Stimulated activated CD4-positive, alpha-beta T cell treated with anti-CD3 and anti-CD28 coated beads, Interleukin-4, amount 100 ng/mL, for 24 hours (primary cell): ENCODE measurements at places on chromosomes 13 and 19.

DNA sequence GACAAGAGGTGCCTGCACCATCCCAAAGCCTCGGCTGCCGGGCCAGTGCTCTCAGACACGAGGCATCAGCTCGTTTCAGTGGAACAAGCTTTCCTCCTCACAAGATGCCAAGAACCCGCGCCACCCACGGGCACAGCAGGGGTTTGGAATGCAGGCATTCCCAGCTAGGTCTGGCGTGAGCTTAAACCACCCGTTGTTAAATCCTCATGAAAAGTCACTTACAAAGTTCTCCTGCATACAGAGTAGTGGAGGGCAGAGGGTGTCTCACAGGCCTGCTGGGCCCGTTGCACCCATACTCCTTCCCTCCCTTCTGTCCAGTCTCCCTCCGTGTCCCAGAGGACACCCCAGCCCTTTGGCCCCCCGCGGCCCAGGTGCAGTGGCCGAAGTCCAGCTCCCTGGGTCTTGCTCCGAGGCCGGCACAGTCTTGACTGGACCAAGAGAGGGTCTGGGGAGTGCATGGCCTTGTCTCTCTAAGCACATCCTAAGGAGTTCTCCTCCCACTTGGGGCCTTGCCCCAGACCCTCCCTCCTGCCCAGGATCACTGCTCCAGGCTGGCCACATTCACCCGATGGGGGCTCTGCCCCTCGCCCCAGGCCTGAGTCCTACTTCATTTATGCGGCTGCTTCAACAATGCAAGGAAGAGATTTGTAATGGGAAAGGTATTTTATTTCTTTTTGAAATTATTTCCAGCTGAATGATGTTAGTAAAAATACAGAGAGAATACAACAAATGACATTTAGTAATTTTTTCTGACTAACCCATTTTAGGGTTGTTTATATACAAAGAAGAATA lies 35.2 kb upstream of the GRTP1 start:
- DNase-seq: no peak

DNA sequence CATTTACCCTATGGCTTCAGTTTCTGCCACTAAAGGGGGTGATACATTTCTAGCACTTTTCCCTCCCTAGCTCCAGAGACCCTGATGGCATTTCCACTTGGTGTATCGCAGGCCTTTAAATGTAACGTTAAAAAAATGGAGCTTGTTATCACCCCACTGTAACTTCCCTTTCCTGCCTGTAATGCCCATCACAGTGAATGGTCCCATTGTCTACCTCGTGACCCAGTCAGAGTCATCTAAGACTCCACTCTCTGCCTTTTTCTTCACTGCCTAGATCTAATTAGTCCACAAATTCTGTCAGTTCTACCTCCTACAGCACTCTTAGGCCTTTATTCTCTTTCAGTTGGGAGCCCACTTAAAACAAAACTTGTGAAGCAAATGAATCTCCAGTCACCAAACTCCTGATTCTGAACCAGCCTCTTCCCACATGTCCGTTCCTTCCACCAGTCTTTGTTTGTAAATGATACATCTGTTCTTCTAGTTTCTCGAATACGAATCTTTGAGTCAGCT lies 64.8 kb downstream of the NHLRC3 start:
- no peak for DNase-seq

GRCh38 chr19:40157059-40157458 lies 34.2 kb upstream of the MAP3K10 start:
- DNase-seq: no peak

DNA sequence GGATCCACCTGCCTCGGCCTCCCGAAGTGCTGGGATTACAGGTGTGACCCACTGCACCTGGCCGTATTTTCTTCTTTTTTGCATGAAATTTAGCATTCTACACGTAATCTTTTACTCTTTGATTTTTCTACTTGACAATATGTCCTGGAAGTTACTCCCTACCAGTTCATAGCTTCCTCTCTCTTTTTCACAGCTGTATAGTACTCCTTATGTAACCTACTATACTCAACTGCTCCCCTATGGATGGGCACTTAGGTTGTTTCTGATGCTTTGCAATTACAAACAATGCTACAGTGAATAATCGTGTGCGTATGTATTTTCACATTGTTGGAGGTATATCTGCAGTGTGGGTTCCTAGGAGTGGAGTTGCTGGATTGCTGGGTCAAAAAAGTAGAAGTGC lies 90.5 kb upstream of the FARP1 start:
- no peak for DNase-seq

- DNase-seq: no peak
These were observed 9.1 kb downstream of the MYDGF start for GRCh38 chr19:4660993-4661392.

- peak; percentile 33 for DNase-seq
These were observed 11.5 kb downstream of the S1PR2 start for GRCh38 chr19:10219678-10220077.

- DNase-seq: no peak
These were observed 45.3 kb downstream of the UFM1 start for GRCh38 chr13:38394777-38395496.

- DNase-seq: peak; percentile 39
These were observed at the start of gene EHD2 for GRCh38 chr19:47713046-47714021. Gene EHD2 (plus strand): TSS chr19:47713422. CDS start chr19:47716613, 3,191 bp downstream.

GRCh38 chr19:47660435-47660832 lies 51.5 kb downstream of the BICRA start:
- no peak for DNase-seq

DNA sequence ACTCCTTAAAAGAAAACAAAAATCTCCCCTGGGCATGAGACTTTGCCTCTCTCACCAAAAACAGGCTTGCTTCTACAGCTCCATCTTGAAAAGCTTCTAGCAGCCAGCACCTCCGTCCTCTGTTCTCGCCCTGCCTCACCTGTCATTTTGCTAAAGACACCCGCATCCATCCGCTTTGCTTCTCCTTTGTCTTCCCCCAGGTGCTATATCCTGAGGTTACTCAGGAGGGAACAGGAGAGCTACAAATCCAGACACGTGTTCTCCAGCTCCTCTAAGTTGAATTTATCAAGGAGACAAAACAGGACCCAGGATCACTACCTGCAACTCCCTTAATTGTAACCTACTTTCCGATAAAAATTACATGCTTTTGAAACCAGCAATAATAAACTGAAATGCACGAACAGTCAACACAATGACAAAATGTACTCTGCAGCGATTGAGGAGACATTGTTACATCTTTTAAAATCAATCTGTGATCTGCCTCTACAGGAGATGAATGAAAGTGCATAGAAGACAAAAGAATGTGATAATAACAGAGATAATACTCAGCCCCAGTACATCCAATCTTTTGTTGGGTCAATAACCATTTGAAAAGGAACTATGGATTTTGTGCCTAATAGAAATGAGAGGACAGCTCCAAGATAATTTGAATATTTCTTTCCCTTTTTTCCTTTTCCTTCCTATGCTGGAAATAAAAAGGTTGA lies 221.2 kb downstream of the DCLK1 start:
- DNase-seq: no peak

DNA sequence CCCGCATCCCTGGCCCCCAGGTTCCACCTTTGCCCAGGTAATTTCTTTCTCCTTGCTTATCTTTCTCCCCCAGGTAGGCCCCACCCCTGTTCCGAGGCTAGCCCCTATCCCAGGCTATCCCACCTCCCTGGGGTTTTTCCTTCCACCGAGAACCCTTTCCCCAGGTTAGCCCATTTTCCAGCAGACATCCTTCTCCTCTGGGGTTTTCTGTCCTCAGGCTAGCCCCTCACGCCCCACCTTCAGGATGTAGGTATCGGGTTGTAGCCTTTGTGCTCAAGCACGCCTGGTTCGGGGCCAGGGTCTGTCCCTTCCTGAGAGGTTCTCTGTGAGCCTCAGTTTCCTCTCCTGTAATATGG lies 837 bp downstream of the FSD1 start:
- no peak for DNase-seq

DNA sequence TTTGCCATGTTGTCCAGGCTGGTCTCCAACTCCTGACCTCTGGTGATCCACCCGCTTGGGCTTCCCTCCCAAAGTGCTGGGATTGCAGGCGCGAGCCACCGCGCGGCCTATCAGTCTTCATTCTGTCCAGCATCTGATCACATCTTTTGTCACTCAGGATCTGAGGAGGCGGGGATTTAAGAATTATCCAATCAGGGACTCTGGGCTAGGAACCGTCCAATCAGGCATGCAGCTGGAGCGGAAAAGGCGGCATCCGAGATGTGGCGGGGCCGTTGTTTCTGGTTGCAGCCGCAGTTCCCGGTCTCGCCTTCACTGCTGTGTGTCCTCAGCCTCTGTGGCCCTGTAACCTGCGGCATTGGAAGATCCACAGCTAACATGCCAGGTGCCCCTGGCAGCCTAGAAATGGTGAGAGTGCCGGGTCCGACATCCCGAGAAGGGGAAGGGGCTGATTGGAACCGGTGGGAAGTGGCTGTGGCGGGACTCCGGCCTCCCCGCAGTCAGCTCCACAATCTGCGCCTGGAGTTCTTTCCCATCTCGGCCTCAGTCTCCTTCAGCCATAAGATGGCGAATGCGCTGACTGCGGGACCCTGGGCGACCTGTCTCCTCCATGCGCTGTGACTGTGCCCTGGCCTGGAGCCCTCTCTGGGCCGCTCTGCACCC lies at the start of gene ZNF729:
Gene ZNF729, plus strand, starts transcription at position 291 of the 660 bp plus-strand sequence. Its CDS starts 85 bp downstream, at position 376.
- no peak for DNase-seq

DNA sequence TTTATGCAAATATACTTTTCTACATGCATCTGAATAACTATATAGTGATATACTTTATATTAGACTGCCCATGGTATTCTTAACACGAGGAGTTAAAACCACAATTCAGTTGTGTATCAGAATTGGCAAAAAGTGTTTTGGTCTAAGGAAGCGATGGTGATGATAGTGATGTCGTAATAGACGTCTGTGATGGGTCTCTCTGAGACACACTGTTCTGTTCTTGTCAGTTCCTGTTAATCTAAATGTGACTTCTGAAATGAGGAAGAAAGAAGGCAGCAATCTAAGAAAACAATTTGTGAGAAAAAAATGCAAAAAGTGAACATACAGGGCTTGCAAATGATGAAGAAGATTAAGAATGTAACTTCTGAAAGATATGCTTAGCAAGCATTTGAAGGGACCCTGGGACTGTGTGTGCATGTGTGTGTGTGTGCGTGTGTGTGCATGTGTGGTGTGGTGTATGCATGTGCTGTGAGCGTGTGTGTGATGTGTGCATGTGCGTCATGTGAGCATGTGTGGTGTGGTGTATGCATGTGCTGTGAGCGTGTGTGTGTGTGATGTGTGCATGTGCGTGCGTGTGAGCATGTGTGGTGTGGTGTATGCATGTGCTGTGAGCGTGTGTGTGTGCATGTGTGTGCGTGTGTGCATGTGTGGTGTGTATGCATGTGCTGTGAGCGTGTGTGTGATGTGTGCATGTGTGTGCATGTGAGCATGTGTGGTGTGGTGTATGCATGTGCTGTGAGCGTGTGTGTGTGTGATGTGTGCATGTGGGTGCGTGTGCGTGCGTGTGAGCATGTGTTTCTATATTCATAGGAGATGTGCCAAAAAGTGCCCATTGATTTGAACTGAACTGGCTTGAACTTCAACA lies 131.8 kb downstream of the IRS2 start:
- DNase-seq: no peak

DNA sequence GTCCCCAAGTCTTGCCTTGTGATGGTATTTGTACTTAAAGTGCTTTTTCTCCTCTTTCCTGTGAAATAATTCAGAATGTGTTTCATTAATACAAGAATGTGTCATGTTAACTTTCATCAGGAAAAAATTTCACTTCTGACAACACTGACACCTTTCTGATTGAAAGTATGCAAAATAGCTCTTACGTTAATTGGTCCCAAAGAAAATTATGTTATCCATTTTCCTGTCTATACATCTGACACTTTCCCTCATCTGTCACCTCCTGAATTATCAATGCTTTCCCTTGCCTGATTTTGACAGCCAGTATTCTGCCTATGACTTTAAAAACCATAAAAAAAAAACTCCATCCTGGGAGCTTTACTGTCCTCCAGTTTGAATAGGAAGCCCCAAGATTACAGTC lies 336.5 kb downstream of the ATP8A2 start:
- DNase-seq: no peak

GRCh38 chr19:46076951-46077814 lies 36.4 kb upstream of the IGFL4 start:
- peak; percentile 34 for DNase-seq

DNA sequence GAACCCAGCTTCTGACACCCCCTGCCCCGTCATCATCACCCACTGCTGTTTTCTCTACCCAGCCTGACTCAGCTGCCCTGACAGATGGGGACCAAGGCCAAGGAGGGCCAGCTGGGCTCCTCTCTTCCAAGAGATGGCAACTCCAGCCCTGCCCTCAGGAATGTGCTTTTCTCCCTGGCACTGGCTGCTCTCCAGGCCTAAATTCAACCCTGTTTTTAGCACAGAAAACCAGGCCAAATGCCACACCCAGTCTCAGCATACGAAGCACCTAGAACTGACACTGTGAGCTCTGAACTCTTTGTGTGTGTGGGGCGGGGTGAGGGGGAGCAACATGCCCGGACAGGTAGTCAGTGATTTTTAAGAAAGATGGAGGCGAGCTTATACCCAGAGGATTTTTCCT lies 23.4 kb upstream of the IGFL1 start:
- DNase-seq: no peak

DNA sequence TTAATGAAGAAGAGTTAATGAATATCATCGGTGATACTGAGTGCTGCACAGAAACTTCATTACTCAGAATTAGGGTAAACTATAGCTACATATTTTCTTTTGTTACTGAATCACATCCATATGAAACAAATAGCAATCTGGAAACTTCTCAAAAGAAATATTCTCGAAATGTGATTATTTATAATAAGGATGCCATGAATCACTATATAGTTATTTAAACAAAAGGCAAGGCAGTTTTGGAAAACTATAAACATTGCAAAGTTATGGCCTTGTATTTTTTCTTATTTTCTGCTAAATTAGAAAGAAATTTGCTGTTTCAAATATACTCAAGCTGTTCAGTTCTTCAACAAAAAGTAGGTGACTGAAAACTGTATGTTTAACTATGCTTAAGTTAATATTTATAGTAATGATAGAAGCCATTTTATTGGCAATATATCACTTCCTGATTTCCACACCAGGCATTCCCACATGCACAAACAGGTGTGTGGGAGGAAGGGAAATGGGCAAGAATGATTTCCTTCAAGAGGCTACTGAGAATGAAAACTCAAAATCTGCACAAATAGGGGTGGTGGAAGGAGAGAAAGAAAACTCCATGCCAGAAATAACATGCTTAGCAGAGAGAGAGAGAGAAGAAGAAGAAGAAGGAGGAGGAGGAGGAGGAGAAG lies 74.5 kb upstream of the FRY start:
- no peak for DNase-seq

GRCh38 chr19:7979011-7979410 lies 26.4 kb downstream of the ELAVL1 start:
- DNase-seq: no peak

DNA sequence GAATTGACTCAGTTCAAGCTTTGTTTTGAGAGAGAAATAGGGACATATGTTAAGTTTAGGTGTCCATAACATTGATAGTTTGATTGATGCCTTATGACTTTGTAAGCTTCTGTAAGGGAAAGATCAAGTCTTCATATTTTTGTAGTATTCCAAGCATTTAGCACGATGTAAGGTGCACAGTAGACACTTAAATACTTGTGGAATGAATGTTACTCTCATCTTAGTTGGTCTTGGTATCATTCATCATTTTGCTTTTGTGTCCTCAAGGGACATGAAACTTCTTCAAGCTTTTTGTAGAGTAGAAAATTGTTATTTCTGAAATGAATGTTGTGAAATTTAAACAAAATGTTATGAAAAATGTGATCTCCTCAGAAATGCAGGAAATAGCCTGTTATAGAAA lies 10.1 kb downstream of the TDRD3 start:
- no peak for DNase-seq
